ENCODE measurements at places on chromosomes 7 and 10.

DNA sequence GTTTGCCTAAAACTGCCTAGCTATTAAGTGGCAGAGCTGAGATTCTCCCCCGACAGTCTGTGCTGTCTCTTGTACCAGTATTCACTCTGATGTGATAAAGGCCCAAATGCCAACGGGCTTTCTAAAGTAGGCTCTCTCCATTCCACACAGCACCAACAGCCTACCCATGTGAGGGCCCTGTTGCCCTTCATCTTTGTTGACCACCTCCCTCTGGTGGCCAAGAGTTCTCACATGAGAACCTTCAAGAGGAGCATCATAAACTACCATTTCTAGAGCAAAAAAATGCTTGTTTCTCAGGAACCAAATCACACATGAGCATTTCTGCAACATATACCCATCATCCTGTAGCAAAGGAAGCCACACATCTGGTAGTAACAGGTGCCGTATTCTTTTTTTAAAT is 185.8 kb downstream of the GRM8 start:
- DNase-seq, result peak; percentile 0

DNA sequence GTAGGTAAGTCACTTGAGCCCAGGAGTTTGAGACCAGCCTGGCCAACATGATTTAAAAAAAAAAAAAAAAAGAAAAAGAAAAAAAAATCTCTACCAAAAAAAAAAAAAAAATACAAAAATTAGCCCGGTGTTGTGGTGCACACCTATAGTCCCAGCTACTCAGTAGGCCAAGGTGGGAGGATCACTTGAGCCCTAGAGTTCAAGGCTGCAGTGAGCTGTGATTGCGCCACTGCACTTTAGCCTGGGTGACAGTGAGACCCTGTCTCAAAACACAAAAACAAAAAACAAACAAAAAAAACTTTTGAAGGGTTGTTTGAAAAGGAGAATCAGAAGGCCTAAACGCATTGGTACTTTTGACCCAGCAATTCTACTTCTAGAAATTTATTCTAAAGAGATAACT is 13.7 kb downstream of the TLL2 start:
- DNase-seq, result no peak

DNA sequence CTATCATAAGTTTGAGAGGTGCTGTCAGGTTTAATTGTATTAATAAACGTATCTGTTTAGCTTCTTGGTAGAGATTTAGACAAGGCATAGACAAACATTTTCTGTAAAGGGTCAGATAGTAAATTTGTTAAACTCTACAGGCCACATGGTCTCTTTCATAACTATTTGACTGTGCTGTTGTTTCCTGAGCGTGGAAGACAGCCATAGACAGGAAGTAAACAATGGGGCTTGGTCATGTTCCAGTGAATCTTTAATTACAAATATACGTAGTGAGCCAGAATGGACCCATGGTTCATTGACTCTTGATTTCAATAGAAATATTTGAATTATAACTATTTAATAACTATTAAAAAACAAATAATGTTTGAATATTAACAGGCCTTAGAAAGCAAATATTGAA is 451.1 kb downstream of the SH2D4B start:
- DNase-seq, result no peak

DNA sequence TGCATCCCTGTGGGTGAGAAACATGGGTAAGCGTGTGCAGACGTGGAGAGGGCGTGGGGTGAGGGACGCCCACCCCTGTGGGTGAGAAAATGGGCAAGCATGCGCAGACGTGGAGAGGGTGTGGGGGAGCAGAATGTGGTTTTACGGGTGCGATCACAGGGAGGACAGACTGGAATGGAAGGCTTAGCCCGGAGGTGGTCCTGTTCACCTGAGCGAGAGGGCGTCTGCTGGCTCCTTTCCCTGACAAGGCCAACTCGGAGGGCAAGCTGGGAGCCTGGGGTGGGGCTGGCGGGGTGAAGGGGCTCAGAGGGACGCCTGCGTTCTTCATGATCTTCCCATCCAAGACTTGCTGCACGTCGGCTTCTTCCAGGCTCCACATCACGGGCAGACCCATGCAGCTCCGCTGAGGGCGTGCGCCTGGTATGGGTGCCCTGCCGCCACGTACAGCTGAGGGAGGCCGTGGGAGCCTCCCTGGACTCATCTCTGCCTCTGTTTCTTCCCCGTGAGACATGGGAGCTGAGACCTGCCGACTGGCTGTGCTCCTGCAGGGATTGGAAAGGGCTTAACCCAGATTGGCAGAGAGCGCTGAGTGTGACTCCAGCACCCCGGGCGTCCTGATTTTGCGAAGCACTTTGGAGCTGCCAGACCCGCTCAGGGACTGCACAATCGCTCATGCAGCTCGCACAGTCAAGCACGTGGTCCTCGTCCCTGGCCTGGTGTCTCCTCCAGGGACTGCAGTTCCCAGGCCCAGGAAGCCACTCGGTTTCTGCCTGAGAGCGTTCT is 74.3 kb upstream of the SHH start:
- peak; percentile 34 for DNase-seq

DNA sequence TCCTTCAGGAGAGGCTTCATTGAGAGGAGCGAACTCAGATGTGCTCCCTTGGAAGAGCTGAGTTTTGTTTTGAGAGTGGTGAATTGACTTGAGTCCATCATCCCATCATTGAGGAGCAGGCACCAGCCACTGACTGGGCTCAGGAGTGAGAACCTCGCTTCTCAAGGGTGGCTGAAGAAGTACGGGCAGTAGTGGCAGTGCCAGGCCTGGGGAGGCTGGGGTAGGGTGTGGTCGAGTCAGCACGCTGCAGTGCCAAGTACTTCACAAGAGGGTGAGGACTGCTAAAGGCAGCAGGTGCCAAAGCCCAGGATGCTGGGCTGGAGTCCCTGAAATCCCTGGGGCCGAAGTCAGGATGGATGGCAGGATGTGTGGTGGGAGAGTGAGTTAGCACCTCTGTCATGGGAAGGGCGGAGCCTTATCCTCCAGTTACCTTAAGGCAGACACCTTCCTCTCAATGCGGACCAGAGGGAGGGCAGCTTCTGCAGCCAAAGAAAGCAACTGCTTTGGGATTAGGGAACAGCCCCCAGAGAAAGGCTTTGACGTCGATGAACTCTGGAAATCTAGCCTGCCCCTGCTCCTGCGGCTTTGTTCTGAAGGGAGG is 210.3 kb downstream of the CAMK1D start:
- no peak for DNase-seq

DNA sequence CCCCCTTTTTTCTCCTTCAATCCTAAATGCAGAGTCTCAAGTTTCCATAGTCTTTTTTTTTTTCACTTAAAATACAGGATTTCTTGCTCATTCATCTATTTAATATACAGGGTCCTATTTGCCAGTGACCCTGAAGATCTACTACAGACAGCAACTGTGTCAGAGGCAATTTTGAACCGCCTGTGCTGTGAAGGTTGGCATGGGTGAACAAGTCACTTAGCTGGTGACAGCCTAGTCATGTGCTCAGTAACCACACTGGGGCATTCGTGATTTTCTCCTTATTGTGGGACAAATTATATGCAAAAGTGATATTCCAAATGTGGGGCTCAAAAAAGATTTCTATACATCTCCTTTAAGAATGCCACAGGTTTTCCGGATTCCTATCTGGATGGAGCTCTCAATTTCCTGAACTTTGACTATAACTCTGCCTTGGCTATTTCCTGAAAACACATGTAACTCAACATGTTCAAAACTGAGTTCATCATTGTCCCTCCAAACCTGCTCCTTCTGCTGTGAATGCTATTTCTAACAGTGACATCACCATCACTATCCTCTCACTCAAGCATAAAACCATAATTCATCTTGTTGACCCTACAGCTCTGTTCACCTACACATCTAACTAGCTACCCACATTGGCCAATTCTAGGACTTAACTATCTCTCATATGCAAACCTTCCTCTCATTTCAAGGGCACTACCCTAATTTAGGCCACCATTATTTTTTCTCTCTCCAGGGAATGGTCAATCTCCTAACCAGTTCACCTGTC is 36.7 kb downstream of the CDK6 start:
- DNase-seq, result no peak

DNA sequence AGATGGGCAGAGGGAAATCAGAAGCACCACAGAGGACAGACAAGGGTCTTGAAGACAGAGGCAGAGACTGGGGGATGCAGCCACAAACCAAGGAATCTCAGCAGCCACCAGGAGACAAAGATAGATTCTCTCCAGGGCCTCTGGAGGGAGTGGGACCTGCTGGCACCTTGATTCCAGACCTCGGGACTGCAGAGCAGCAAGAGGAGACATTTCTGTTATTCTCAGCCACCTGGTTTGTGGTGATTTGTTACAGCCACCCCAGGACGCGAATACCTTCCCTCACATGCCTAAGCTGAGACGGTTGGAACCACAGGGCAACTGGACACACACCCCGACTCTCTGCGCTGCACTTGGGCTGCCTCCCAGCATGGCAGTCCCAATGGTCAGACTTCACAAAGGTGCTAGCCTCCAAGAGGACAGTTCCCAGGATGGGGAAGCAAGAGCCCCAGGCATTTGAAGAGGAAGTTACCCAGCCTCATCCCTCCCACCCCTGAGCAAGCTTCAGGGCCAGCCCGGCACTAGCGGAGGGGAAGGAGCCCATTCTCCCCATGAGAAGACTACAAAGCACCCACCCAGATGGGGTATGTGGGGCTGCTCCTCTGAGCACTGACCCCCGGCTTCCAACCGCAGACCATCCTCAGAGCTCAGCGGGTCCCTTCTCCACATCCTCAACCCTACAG is 104.6 kb upstream of the INSIG1 start:
- no peak for DNase-seq

DNA sequence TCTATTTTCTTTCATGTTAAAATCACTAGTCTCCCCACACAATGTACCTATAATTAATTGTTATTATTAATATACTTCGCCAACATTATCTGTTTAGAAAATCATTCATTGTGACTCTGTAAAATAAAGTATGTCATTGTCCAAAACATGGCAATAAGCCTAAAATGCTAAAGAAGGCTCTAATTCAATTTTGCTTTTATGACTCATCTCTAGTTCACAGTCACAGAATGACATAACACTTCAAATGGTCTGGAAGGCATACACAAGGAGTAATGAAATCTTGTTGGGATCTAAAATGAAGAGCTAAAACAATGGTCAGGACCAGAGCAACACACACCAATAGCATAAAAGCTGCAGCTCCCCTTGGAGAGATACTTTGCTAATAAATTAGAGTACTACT is 505.8 kb downstream of the GPAM start:
- no peak for DNase-seq

GRCh38 chr7:130037703-130038102 is 13.5 kb downstream of the ZC3HC1 start:
- DNase-seq, result no peak

DNA sequence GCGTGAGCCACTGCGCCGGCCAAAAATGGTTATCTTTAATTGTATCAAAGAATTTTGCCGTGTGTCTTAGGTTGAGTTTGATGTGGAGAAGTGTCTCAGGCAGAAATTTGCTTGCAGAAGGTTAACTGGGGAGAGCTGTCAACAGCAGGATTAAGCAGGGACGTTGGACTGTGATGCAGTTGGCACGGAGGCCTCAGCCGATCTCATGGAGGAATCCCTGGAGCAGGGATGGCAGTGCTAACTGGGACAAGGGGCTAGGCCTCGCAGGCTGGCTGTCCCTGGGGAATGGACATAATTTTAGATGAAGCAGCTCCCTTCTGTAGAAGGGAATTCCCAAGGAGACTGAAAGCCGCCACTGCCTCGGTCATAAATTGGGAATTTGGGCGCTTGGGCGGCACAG is 12.3 kb upstream of the KIF5B start:
- DNase-seq, result no peak

GRCh38 chr7:80940539-80941207 is 21.8 kb upstream of the SEMA3C start:
- DNase-seq, result no peak

Measured in eye (tissue), 1 donor.